ENCODE measurements at places on chromosomes 5 and 9. TPM values are rescaled to one million over a fixed set of nuclear protein-coding genes. Genes with fewer than 3 reads are reported as not detected.

- no peak for DNase-seq
These were observed 698.4 kb downstream of the DNAH5 start for GRCh38 chr5:13246053-13246452.

- DNase-seq: no peak
These were observed 150.7 kb downstream of the CMYA5 start for GRCh38 chr5:79840084-79840990.

GRCh38 chr5:166562246-166562645, 1729.2 kb upstream of the WWC1 start:
- no peak for DNase-seq

- no peak for DNase-seq
These were observed 165.0 kb upstream of the MAP3K1 start for GRCh38 chr5:56650386-56650785.

GRCh38 chr5:153157156-153157555, 333.3 kb upstream of the GRIA1 start:
- no peak for DNase-seq

GRCh38 chr5:172690258-172691075, 49.4 kb downstream of the NEURL1B start:
- DNase-seq: peak; percentile 29

DNA sequence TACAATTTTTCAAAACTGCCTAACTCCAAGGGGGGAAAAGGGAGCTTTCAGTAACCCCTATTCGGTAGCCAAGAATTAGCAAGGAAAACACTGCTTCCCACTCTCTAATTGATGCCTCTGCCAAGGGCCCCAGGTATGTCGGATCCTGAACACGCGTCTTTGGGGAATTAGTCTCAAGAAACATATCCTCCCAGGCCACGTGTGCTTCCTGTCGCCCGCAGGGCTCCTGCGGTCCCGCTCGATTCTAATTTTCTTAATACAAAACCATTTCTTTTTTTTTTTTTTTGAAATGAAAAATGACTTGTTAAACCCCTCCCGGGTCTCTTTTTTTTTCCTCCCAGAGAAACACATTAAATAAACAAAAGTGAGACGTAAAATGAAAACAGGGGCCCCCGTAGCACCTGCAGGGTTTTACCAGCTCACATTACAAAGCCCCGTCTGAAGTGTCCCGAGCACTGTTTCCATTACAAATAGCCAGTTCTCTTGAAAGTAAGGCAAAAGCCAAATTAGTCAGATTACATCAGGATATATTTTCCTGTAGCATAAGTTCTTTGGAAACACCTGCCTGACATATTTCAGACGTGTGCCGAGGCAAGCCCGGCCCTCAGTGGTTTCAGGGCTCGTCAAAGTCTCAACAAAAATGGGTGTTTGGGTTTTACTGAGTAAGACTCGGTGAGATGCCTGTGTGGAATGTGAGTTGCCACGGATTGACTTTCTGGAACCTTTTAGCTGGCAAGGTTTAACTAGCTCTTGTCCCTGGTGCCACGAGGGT, 21.5 kb downstream of the SMIM23 start:
- DNase-seq: no peak

DNA sequence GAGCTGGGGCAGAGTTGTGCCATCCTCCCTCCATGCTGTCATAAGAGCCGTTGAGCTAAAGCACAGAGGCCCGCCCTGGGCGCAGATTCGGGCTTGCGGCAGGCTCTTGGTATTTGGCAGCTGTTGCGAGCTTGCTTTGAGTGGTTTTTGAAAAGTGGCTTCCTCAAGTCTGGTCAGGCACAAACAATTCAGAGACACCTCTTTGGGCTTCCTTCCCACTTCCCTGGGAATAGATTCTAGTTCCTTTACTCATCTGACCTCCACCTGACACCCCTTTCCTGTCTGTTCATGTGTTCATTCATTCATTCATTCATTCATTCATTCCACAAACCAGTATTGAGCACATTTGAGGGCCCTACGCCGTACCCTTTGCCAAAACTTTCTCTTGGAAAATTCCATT, 27.4 kb downstream of the NCS1 start:
- no peak for DNase-seq

DNA sequence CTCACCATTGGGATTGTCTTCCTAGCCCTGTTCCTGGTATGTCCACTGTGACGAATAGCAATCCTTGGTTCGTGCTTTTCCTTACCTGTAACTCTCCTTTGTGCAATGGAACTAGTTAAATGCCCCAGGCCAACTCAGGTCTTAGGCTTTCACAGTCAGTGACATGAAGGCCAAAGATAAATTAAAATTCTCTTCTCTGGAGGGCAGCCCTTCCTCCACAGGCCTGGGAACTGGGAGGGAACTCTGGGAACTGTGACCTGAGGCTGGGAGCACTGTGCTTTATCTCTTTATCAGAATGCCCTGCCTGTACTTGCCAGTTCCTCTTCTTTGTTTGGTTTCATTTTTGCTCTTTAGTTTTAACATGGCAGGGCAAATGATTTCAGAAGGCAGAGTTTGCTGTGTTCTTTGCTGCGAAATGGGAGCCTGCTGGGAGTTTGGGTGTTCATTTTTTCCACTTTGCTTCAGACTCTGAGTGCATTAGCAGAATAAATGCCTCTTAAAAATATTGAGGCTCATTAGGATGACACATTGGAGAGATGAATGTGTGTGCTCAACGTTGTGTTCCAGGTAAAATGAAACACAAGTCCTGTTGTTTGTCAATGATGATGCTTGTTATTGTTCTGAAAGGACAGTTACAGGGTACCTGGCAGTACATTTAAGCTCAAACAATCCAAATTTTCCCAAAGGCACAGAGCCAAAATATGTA, 118.1 kb downstream of the NUDT12 start:
- no peak for DNase-seq

DNA sequence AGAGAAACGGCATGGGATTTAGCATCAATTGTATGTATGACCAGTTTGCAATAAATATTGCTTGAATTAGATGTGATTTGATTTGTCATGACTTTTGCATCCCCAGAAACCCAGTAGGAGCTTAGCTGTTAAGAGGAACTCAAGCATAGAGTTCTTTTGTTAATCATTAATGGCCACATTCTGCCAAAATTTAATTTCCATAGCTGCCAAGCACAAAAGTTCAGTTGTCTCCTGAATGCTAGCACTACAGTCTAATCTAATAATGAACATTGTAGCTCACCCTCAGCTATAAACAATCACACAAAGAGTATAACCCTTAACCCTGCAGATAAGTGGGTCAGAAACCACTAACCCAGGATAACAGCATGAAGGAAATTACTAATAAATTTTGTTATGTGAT, 169.8 kb upstream of the GRAMD2B start:
- DNase-seq: no peak

- DNase-seq: peak; percentile 73
These were observed 26.1 kb upstream of the ANXA2R start for GRCh38 chr5:43065948-43066798.

- no peak for DNase-seq
These were observed 22.5 kb downstream of the TMEM268 start for GRCh38 chr9:114633438-114634089.

DNA sequence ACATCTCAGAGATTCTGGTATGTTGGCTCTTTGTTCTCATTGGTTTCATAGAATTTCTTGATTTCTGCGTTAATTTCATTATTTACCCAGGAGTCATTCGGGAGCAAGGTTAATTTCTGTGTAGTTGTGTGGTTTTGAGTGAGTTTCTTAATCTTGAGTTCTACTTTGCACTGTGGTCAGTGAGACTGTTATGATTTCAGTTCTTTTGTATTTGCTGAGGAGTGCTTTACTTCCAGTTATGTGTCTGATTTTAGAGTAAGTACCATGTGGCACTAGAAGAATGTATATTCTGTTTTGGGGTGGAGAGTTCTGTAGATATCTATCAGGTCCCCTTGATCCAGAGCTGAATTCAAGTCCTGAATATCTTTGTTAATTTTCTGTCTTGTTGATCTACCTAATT, 12.2 kb downstream of the RANBP17 start:
- DNase-seq: no peak

- DNase-seq: no peak
These were observed 181.0 kb upstream of the MAST4 start for GRCh38 chr5:66415208-66415607.

GRCh38 chr5:17147617-17148016, 69.8 kb upstream of the BASP1 start:
- DNase-seq: no peak

- no peak for DNase-seq
These were observed 299.3 kb downstream of the RASEF start for GRCh38 chr9:82763656-82764055.

- no peak for DNase-seq
These were observed 58.6 kb downstream of the DIAPH1 start for GRCh38 chr5:141560151-141560550.

GRCh38 chr9:101477736-101478135, 42.2 kb upstream of the ALDOB start:
- no peak for DNase-seq

- DNase-seq: no peak
These were observed 10.6 kb upstream of the ASPN start for GRCh38 chr9:92492781-92493401.

GRCh38 chr9:118367383-118367782, 663.2 kb downstream of the TLR4 start:
- DNase-seq: no peak

DNA sequence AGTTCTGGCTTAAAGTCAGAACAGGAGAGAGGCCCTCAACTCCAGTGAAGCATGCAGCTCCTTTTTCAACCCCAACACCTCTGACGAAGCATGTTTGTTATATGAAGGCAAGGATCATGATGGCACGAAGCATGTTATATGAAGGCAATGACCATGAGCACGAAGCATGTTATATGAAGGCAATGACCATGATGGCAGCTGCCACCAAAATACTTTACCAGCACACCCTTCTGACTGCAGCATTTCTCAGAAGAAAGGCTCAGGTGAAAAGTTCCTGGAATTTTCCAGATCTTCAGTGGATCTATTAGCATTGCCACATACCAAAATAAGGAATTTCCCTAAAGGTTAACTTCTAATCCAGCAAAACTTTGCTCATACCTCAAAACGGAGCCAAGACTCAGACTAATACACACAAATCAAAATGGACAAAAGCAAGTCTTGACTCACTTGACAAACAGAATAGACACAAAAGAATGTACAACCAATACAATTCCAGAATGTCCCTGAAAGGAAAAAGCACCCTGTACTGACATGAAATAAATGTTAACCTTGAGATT, 217.4 kb downstream of the FANCC start:
- DNase-seq: no peak

DNA sequence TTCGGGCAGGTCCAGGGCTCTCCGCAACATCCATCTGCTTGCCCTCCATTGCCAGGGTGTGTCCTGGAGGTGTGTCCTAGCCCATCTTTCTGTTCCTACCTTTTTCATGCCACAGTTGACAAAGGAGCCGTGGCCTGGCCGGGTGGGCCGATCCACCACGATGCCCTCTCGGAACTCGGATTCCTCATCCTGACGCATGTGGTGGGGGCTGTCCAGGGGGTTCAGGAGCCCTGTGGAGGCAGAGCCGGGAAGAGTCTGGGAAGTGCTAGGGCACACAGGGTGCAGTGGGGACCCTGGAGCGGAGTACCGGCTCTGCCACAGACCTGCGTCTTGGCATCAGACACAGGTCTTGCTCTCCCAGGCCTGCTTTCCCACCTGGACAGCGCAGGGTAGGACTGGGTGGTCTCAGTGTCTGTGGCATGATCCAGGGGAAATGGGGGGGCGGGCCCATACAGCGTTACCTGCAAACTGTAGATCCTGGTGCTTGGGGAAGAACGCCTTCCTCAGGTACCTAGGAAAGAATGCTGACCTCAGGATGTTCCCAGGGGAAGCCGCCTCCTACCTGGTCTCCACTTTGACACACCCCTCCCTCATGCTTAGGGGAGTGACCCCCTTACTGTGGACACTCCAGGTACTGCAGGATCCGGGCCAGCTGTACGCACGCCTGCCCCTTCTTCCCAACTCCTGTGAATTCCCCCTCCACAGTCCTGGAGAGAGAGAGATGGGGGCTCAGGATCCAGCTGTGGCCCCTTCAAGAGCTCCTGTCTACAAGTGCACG, 3.5 kb downstream of the SPOUT1 start:
- DNase-seq: no peak

- no peak for DNase-seq
These were observed 155.9 kb upstream of the PHYKPL start for GRCh38 chr5:178388386-178389025.

DNA sequence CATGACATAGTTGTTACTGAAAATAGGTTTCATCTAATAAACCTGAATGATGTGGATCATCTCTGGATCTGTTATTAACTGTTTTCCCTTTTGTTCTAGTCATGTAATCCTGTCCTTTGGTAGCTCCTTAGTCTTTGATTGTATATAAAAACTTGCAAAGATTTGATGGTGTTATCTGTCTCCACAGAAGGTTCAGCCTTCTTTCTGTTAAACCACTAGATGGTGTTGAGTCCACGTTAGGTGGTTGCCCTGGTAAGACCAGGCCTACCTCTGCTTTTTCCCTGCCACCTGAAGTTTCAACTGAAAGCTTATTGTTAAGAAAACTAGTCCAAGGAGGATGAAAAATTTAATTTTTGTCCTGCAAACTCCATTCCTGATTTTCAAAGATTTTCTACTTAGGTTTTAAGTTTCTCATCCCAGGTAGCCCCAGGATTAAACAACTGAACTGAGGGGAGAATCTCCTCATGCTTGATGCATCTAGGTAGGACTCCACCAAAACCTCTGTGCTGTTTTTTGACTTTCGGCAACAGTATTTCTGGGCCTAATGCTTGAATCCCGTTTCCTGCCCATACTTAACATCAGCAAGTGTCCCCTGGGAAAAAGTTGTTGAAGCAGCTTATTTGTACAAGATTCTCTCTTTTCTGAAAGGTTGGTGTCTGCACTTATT, 68.5 kb downstream of the RICTOR start:
- no peak for DNase-seq

DNA sequence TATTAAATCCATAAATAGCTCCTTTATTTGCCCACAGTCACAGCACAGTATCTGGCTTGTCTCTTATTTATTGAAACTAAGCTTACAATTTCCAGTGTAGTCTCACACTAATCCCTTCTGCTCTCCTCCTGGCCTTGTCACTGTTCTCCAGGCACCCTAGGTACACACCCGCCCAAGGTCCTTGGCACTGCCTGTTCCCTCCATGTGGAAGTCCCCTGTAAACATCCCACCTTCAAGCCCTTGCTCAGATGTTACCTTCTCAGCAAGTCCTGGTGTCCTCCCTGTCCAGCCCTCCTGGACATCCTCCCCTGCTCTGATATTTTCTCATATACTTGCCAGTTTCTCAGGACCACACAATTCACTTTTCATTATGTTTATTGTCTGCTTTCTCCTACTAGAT, 44.2 kb upstream of the CFAP157 start:
- DNase-seq: no peak

MYMK gene
- not detected for total RNA-seq

CTXN3 gene
- not detected for total RNA-seq

NR6A1 gene
- total RNA-seq: 1.1 TPM

MBLAC2 gene
- 4.9 TPM for total RNA-seq

CCL28 gene
- total RNA-seq: 12.4 TPM

SYNPO gene
- total RNA-seq: 0.18 TPM

LYRM7 gene
- 23.2 TPM for total RNA-seq

C5orf46 gene
- not detected for total RNA-seq

NME5 gene
- not detected for total RNA-seq

TRAPPC13 gene
- 18.0 TPM for total RNA-seq
